Transverse colon (tissue), 4 donors: ENCODE measurements at places on chromosomes 7 and 10. TPM values are rescaled to one million over a fixed set of nuclear protein-coding genes. Genes with fewer than 3 reads are reported as not detected.

GRCh38 chr7:36284456-36285090 lies 105.1 kb upstream of the ANLN start:
- no peak for DNase-seq
- peaks cover 44% of the 10 kb centered on the region for H3K4me1 ChIP-seq
- no peaks in the 10 kb centered on the region for H3K36me3 ChIP-seq
- H3K27ac ChIP-seq: no peak overlapping the region

DNA sequence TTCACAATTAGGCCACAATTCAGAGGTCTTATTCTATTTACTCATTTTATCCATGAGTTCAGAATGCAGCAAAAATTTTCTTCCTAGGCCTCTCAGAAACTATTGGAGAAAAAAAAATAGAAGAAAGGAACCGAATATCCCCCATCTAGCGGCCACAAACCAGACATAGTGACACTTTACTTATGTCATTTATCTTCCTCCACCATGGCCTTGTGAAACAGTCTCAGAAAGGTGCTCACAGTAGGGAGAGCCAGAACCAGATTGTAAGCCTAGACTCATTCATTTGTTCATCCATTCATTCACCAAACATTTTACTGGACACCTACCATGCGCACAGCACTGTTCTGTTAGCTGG lies 16.0 kb downstream of the CREB3L2 start:
- H3K4me1 ChIP-seq: peaks cover 68% of the 10 kb centered on the region
- H3K27ac ChIP-seq: peak overlapping the region; percentile 95
- H3K27me3 ChIP-seq: no peaks in the 10 kb centered on the region
- H3K4me3 ChIP-seq: no peak overlapping the region

GRCh38 chr10:120562956-120563355 lies 105.9 kb downstream of the PLPP4 start:
- no peak overlapping the region for H3K4me3 ChIP-seq
- no peaks in the 10 kb centered on the region for H3K4me1 ChIP-seq
- H3K36me3 ChIP-seq: no peaks in the 10 kb centered on the region
- H3K27me3 ChIP-seq: no peaks in the 10 kb centered on the region
- DNase-seq: no peak

DNA sequence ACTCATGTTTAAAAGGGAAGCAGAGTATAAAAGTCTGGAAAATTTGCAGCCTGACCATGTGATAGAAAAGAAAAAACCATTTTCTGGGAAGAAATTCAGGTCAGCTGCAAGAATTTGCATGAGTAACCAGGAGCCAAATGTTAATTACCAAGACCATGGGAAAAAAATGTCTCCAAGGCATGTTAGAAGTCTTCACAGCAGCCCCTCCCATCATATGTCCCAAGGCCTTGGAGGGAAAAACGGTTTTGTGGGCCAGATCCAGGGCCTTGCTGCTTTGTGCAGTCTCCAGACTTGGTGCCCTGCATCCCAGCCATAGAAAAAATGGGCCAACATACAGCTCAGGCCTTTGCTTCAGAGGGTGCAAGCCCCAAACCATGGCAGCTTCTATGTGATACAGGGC lies 1019.6 kb upstream of the SORCS1 start:
- no peak for DNase-seq
- H3K4me3 ChIP-seq: no peak overlapping the region
- no peak overlapping the region for H3K27ac ChIP-seq
- H3K27me3 ChIP-seq: no peaks in the 10 kb centered on the region
- no peaks in the 10 kb centered on the region for H3K4me1 ChIP-seq
- no peaks in the 10 kb centered on the region for H3K36me3 ChIP-seq

DNA sequence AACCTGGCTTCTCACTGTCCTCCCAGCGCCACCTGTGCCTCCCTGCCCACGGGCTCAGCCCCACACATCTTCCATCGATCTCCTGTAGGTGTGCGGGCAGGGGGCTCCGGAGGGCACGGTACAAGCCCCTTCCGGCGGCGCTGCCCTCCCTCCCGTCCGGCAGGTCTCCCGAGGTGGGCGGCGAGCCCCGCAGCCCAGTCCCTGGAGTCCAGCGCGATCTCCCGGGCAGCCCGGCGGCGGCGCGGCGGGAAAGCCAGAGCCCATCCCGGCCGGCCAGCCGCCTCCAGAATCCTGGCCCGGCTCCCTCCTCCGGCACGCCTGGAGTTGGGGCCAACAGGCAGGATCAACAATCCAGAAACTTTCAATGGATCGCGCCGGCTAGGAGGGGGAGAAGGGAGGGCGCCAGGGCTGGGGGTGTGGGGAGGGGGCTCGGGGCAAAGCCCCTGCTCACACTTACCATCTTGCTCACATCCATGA lies 100.1 kb downstream of the HIP1 start:
- H3K4me1 ChIP-seq: peaks cover 12% of the 10 kb centered on the region
- DNase-seq: peak; percentile 29
- H3K36me3 ChIP-seq: no peaks in the 10 kb centered on the region
- peak overlapping the region; percentile 66 for H3K4me3 ChIP-seq
- peak overlapping the region; percentile 67 for H3K27ac ChIP-seq

GRCh38 chr10:80196950-80197315 lies 8.4 kb downstream of the ANXA11 start:
- no peak overlapping the region for H3K4me3 ChIP-seq
- peak overlapping the region; percentile 100 for H3K27ac ChIP-seq
- no peaks in the 10 kb centered on the region for H3K27me3 ChIP-seq
- H3K36me3 ChIP-seq: no peaks in the 10 kb centered on the region

DNA sequence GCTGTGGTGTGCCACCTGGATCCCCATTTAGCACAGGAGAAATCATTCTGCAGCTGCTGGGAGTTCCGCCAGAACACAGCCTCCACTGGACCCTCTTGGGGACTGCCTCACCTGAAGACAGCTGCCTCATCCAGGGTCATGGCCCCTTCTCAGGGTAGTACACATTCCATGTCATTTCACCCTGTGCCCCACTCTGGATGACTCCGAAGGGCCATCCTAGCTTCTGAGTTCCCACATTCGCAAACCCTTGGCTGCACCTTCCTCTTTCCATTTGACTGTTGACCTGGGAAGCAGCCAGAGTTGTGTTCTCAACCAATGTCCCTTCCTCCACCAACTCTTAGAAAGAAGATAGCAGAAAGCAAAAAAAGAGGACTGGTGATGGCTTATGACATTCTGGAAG lies 125.6 kb upstream of the TBX20 start:
- DNase-seq: peak; percentile 9
- no peaks in the 10 kb centered on the region for H3K36me3 ChIP-seq
- H3K4me1 ChIP-seq: no peaks in the 10 kb centered on the region
- no peaks in the 10 kb centered on the region for H3K27me3 ChIP-seq
- H3K27ac ChIP-seq: no peak overlapping the region
- H3K4me3 ChIP-seq: no peak overlapping the region

Gene CLDN12
- 39.2 TPM for total RNA-seq

Gene CCL26
- total RNA-seq: not detected

Gene PRPS1L1
- total RNA-seq: not detected

Gene CYP2W1
- 0.95 TPM for total RNA-seq

Gene NPY
- total RNA-seq: not detected

Gene PIK3CG
- total RNA-seq: 12.2 TPM

Gene CADPS2
- total RNA-seq: 9.0 TPM
